Motor neuron (in vitro differentiated cells): ENCODE measurements at places on chromosomes 7 and 10. TPM values are rescaled to one million over a fixed set of nuclear protein-coding genes. Genes with fewer than 3 reads are reported as not detected.
A peak's percentile ranks its signal among the peaks of the same experiment; 100 is the strongest.

GRCh38 chr10:5033061-5033778, 29.6 kb upstream of the AKR1C2 start:
- ATAC-seq = no peak

Gene CPED1
- 0.40 and 0.58 TPM in 2 replicates for total RNA-seq

DNA sequence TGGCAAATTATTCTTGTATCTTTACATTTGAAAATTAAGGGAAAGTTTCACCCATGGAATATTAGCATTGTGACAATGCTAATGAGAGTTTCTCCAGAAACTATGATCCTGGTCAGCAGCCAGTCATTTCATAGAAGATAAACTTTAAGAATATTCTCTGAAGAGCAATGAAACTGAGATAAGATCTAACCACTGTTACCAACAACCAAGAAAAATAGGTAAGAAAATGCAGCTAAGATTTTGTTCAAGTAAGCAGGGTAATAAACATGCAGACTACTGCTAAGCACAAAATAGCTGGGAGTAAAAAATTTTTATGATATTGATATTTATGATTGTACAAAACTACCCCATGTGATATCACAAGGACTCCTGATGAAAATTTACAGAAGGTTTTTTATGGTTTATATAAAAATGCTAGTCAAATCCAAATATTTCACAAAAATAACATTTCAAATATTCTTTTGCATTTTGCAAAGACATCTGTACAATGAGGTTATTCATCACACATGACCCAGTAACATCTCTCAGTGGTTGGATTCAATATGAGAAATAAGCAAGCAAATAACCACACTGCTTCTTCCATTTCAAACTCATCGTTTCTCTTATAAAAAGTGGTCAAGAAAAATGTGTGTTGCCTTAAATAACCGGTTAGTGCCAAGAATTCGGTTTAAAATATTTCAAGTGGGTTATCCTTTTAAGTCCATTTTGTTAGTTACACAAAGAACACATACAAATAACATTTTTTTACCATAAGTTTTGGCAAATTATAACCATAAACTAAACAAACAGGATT, 251.6 kb downstream of the DIP2C start:
- no peak for ATAC-seq

DNA sequence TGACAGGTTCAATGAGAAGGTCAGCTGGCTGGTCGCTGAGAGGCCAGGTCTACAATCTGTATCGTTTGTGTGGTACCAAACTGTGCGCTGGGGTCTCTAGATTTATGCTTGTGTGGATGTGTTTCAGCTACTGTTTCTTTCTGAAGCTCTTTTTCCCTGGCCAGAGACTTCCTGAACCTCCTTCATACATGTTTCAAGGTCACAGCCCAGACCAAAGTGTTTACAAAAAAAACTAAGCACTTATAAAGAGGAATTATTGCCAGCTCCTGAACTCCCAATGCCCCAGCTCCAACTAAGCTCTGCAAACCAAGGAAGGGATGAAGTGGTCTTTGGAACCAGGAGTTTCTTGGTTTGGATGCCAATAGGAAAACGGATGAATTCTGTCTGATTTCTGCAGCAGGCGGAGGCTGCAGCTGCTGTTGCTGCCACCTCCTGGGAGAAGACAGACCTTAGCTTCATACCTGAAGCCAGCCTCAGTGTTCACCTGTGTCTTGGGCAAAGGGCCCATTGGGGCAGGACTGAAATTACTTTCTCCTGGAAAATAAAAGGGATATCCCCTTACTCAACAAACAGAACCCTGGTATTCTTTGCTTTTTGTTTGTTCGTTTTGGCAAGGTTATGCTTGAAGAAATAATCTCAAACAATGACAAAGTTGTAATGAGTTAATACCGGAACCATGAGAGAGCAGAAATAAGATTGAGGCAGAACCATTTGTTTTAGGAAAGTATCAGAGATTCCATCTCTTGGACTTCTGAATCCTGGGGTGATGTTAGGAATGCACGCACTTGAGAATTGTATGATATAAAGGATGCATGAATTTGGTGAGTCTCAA, 24.6 kb upstream of the MKLN1 start:
- no peak for ATAC-seq

Gene CDCA7L
- 14.6 and 15.3 TPM in 2 replicates for total RNA-seq

Gene ASL
- 6.2 and 8.9 TPM in 2 replicates for total RNA-seq

DNA sequence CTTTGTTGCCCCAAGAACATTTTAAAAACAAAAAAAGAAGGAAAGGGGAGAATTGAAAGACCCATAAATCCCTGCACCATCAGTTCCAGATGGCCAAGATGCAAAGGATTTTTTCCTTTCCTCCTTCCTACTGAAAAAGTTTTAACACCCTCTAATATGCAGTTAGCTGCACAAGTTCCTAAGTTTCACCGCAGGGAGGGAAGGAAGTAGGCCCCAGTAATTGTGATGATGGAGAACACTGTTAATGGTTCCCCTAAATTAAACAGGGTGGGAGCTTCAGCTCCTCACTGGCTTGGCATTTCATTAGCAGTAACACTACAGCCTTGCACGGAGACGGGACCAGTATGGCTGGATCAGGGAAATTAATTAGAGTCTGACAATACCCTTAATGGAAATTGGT, 63.7 kb upstream of the PPIF start:
- ATAC-seq = no peak

Gene NAPEPLD
- total RNA-seq = 25.4 and 26.2 TPM in 2 replicates

- ATAC-seq = no peak
Measured at GRCh38 chr10:107028236-107028635, 136.3 kb downstream of the SORCS1 start.

DNA sequence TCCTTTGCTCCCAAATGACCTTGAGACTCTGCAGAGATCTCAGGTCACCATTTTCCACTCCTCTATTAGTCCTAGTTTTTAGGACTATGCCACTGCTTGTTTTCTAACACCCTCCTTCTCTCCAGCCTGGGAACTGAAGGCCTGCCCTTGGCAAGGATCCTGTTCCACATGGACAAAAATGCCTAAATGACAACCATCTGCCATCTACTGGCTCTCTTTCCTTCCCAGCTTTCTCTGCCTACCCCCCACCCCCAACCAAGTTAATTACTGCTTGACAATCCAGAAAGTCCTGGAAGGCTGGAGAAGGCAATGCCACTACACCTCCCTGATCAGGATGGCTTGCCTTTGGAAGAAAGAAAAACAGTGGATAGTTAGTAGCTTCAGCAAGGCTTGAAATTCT, 44.8 kb upstream of the SP8 start:
- no peak for ATAC-seq

DNA sequence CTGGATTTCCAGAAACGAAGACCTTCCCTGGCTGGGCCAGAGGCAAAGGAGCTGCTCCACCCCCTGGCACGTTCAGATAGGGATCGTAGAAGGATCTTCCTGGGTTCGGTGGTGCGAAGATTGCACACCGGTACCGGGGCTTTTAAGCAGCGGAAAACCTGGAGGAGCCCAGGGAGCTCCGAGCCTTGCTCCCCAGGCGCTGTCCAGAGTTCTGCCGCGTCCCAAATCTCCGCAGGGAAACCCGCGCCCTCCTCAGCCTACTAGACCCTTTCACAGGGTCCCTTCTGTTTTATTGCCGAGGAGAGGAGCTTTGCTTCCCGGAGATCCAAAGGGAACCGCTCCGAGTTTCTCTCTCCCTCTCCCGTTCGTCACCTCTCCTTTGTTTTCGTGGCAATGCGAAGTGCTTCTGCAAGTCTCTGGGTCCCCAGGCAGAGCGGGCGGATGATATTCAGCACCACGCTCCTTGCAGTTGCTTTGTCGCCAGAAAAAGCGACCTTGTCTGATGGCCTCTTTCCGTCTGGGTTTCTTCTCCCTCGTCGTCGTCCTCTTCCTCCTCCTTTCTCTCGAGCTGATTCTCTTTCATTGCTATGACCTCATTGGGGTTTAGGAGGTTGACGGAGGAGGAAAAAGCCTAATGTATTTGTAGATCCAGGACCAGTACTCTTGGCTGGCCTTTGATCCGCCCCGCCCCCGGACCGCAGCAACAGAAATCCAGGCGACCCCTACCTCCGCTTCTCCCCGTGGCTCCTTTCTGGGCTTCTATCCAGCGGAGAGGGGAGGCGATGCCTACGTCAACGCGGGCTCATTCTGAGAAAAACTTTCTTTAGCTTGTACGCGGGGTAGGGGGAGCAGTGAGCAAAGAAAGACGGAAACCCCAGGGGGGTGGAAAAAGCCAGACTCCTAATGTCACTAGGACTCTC, at the start of gene TMEM196:
TMEM196 (minus strand) TSS at position 777 of the 920 bp plus-strand sequence. CDS start 921 bp downstream, outside the sequence.
- ATAC-seq = peak; percentile 88

DNA sequence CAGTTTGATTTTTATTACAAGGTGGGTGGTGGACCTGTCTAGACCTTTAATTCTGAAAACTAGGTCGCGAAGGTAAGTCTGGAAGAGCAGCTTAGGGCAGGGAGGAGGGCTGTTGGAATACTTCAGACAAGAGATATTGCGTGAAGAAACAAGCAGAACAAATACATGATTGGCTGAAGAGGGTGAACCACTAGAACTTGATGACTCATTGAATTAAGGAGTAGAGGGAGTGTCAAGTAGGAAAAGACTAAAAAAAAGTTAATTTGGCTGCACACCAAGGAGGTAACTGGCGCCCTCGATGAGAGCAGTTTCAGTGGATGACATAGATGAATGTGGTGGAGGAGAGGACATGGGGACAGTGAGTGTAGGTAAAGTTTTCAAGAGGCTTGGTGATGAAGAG, 41.3 kb downstream of the WNT2 start:
- no peak for ATAC-seq

DNA sequence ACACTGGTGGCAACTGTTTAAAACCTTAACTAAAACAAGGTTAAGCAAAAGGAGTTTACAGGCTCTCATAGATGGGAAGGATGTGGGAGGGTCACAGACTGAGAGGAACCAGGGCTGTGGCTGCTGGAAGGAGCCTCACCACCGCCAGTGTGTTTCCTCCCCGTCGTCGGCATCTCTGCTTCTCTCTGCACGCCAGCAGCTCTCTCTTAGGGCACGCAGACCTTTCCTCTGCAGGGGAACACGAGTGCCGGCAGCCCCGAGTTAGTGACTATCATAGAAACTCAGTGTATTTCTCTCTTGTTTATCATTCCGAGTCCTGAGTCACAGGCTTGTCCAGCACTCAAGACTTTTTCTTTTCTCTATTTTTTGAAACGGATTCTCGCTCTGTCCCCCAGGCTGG, 8.1 kb upstream of the SH2D4B start:
- ATAC-seq = no peak

GRCh38 chr7:152910545-152911225, 151.1 kb downstream of the ACTR3B start:
- no peak for ATAC-seq

Gene ANXA8
- 1.5 and 1.9 TPM in 2 replicates for total RNA-seq

GRCh38 chr10:107546284-107546683, 381.8 kb upstream of the SORCS1 start:
- no peak for ATAC-seq

GRCh38 chr7:122100021-122100420, 44.0 kb downstream of the AASS start:
- ATAC-seq = no peak

DNA sequence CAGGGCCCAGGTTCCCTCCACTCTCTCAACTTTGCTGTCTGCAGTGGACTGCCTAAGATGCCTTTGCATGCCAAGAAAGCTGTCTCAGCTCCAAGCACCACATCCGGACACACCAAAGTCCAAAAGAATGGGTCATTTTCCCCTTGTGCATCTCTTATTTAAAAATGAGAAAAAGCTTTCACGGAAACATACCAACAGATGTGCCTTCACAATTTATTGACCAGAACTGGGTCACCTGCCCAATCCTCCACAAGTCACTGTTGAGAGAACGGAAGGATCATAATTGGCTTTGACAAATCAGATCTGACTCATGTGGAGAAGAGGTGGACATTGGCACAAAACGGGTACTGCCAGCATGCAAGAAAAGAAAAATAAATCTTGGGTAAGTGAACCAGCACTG, 258.3 kb downstream of the SNX13 start:
- ATAC-seq = no peak

DNA sequence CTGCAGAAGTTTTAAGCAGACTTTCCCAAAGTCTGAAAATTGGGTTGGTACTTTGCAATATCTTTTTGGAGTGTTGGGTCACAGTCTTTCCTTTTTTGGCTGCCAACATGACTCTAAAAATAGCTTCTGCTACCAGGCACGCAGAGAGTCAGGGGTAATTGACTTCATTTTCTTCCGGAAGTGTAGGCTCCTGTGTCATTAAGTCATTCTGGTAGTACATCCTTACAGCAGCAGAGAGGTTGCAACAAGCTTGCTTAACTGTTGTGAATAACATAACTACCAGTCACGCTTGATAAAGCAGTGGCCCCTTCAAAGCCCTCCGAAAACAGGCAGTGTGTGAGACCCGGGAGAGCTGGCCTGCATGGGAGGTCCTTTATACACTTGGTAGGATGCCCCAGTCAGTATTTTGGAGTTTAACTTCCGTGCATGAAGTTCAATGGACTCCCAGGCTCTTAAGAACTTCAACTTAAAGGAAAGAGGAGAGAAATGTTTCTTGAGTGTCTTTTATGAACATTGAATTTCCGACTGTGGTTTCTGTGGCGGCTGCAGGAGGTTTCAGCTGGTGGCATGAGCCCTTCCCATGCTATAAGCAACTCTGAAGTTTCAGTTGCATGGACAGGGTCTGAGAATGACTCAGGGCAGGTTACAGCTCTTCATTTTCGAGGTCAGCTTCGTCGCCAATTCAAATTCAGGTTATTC, 310.7 kb downstream of the GALNT17 start:
- ATAC-seq = no peak

Gene SLC26A3
- not detected in 2 replicates for total RNA-seq

- ATAC-seq = no peak
Measured at GRCh38 chr10:62715383-62715782, 89.1 kb upstream of the ADO start.

GRCh38 chr7:2483494-2483893, 7.3 kb upstream of the GRIFIN start:
- peak; percentile 44 for ATAC-seq

Gene OPALIN
- 0.28 TPM in 1 of 2 replicates, not detected in the other for total RNA-seq

DNA sequence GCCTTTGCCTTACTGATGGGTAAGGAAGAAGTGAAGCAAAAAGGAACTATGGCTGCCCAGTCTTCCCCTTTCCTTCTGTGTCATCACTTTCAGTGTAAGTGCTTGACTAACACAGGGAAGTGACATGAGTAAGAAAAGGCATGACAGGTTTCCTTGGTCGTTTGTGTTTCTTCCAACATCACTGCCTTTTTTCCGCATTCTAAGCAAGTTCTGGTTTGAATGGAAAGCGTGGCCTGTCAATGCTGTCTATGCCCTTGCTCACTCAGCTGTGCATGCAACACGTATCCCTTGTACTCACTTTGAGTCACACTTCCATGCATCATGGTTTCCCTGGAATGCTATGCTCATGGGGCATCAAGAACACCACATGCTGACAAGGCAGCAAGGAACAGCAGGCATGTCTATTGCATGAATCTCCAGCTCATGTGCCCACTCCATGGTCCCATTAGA, 111.8 kb downstream of the OAT start:
- ATAC-seq = no peak

Gene AHR
- 6.1 and 7.2 TPM in 2 replicates for total RNA-seq

DNA sequence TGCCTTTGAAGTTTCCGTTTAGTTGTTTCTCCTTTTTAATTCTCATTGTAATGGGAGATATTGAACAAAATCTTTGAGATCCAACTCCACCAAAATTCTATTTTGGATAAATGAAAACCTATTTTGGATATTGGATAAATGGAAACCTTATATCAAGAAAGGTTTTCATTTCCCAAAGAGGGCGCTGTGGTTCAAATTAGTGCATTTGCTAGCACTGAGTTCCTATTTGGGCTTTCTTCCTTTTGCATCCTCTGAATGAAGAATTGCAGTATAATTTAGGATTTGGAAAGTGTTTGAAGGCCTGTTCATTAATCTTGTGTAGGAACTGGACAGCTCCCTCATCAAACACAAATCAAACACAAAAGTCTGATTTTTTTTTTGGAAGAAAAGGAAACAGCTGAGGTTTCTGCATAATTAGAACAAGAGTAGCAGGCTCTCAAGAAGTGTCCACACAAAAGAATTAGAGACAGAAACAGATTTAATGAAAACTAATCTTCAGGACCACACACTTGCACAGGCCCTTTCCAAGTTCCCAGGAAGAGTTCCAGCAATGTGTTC, 80.8 kb upstream of the KLF14 start:
- ATAC-seq = no peak
